ENCODE measurements at places on chromosomes 2 and 18. TPM values are rescaled to one million over a fixed set of nuclear protein-coding genes. Genes with fewer than 3 reads are reported as not detected.

DNA sequence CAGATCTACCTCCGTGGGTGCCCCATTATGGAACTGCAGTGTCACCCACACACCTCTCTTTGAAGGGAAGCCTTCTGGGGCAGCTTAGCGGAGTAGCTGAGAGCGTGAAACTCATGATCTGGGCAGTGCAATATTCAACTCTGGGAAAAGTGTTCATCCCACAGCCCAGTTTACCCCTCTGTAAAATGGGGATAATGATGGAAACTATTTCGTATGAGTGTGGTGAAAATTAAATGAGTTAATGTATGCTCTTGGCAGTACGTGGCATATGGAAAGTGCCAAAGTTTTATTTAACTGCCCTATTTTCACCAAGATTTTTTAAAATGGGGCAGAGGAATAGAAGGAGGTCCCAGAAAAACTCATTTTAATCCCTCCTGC, 11.5 kb downstream of the EVX2 start:
- no peak for DNase-seq

GRCh38 chr2:171711351-171711750, 24.1 kb downstream of the DYNC1I2 start:
- DNase-seq: no peak

Gene KANSL1L
- 18.3 TPM for total RNA-seq

Gene POTEI
- not detected for total RNA-seq

Gene PDCD1
- 0.37 TPM for total RNA-seq

Gene CYBRD1
- total RNA-seq: 12.8 TPM

Gene ELAC1
- 4.9 TPM for total RNA-seq

Data from liver (tissue), 10 donors.